ENCODE measurements at places on chromosomes 2 and 18. TPM values are rescaled to one million over a fixed set of nuclear protein-coding genes. Genes with fewer than 3 reads are reported as not detected.

CNDP2 gene
- total RNA-seq = 165 TPM

DYTN gene
- total RNA-seq = not detected

TWIST2 gene
- 0.16 TPM for total RNA-seq

GCG gene
- not detected for total RNA-seq

THSD7B gene
- not detected for total RNA-seq

MARS2 gene
- total RNA-seq = 2.9 TPM

PTMA gene
- total RNA-seq = 1,986 TPM

ALPG gene
- total RNA-seq = not detected

CD207 gene
- total RNA-seq = 0.16 TPM

RIT2 gene
- total RNA-seq = not detected

DSG1 gene
- not detected for total RNA-seq

MYO1B gene
- 111 TPM for total RNA-seq

FEV gene
- not detected for total RNA-seq

CPO gene
- 0.19 TPM for total RNA-seq

CIDEA gene
- 0.19 TPM for total RNA-seq

TEKT4 gene
- not detected for total RNA-seq

CRACDL gene
- 2.9 TPM for total RNA-seq

SAP130 gene
- 2.3 TPM for total RNA-seq

TSPYL6 gene
- not detected for total RNA-seq

MRPS5 gene
- 63.8 TPM for total RNA-seq

MDH1B gene
- 0.19 TPM for total RNA-seq

POTEC gene
- not detected for total RNA-seq

FBXO41 gene
- 0.19 TPM for total RNA-seq

CAPN13 gene
- total RNA-seq = not detected

RNF152 gene
- total RNA-seq = 123 TPM

CHRNG gene
- total RNA-seq = not detected

CD226 gene
- total RNA-seq = 0.32 TPM

ALK gene
- total RNA-seq = not detected

DHRS9 gene
- total RNA-seq = 0.13 TPM

AMER3 gene
- total RNA-seq = not detected

VSNL1 gene
- total RNA-seq = not detected

DSC2 gene
- total RNA-seq = 0.13 TPM

FHOD3 gene
- total RNA-seq = 0.06 TPM
